EH (cell line): ENCODE measurements at places on chromosomes 6 and 20.

DNA sequence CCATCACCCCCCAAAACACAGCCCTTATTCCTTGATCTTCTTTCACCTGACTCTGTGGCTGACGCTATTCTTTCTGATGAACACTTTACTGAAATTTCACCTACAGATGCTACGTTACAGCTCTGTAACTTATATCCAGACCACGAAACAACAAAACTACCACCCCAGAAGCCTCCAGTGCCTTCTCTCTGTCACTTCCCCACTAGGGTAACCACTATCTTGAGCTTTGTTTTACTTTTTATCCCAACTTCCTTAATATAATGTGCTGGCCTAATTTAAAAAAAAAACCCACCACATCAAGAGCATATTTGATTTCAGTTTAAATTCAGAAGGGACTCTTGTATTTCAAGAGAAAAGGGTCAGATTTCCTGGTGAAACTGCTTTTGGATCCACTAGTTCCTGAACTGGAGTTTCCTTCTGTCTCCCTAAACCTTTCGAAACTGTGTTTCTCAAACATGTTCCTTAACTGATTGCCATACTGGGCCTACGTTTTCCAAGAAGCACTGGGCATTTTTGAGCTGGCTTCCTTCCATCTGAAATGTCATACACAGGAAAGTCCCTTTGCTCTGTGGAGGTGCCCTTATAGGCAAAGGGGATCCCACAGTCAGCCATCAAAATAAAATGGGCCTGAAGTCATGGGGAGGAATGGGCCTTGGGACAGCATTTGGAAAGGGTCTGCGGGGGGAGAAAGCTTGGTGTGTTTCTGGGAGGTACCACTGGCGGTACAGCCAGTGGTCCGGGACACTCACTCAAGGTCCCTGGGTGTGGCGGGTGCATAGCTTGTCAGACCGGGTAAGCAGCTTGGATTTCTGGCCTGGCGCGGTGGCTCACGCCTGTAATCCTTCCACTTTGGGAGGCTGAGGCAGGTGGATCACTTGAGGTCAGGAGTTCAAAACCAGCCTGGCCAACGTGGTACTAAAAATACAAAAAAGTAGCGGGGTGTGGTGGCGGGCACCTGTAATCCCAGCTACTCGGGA, 25.8 kb upstream of the RTF2 start:
- DNase-seq: peak; percentile 17

DNA sequence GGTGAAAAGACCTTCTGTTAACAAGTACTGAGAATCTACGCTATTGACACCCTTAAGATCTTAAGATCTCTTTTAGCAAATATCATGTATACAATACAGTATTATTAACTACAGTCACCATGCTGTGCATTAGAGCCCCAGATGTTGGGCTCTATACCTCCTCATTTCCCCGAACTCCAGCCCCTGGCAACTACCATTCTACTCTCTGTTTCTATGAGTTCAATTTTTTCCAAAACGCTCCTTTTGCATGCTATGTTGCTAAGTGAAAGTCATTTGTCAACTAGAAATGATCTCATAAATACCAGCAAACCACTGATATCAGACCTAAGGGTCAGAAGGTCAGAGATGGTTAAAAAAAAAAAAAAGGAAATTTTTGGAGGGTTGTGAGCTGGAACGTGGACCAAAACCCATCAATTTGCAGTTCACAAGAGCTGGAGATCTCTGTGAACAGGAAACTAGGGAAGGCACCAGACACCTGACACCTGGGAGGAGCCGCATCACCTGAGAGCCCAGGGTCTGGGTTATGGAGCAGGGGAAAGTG, 122.0 kb upstream of the KCNK16 start:
- no peak for DNase-seq

- no peak for DNase-seq
Observed at GRCh38 chr20:25203871-25204320, 8.4 kb downstream of the ENTPD6 start.

DNA sequence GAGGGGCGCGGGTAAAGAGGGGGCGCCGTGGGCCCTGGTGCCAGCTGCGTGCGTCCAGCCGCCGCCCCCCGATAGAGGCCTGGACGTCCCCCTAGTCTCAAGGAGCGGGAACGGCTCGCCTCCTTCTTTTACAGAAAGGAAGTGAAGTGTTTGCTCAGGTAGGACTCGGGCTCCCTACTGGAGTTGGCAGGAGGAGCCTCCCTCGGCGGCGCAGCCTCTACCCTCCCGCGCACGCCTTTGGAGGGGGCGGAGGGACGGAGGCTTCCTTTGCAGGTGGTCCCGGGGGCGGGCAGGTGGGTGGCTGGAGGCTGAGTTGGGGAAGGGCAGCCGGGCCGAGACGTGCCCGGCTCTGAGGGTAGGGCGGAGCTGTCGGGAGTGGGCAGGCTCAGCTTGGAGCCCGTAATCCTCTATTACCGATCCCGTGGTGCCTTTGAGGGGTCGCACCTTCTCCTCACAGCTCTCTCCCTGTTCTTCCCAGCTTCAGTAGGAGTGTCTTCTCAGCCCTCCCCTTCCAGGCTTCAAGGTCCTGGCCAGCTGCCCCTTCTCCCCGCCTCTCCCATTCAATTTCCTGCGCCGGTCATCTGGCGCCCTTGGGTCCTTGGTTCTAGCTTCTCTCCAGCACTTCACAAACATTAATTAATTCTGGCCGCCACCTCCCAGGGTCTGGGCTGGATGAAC, 728 bp downstream of the ITPR3 start:
- DNase-seq: peak; percentile 52

DNA sequence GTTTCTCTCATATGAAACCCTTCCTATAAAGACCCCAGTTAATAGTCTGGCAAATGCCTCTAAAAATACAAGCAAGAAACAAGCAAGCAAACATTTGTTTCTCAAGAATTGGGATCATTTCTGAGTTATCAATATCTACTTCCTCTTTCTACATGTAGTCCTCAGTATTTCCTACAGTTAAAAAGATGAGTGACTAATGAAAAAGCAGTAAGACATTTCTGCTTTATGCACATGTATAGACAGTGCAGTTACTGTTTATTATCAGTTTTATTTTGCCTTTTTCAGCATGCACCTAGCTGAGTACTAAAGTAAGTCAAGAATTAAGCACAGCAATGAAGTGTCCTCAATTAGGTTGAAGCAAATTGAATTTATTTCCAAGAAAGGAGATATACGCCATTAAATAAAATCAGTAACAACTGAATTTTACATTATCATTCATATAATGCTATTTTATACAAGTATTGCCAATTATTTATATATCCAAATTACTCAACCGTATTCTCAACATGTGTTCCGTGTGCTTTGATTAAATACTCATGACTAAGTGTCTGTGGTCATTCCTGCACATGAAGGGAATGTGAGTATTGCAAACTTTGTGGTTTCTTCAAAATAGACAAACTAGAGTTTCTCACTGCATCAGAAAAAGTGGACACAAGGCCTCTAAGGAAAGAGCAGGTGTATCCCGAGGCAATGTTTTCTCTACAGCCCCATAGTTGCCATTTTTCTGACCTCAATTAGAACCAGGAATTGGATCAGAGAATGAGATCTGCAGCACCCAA, 159.3 kb upstream of the MARCKS start:
- DNase-seq: peak; percentile 91

DNA sequence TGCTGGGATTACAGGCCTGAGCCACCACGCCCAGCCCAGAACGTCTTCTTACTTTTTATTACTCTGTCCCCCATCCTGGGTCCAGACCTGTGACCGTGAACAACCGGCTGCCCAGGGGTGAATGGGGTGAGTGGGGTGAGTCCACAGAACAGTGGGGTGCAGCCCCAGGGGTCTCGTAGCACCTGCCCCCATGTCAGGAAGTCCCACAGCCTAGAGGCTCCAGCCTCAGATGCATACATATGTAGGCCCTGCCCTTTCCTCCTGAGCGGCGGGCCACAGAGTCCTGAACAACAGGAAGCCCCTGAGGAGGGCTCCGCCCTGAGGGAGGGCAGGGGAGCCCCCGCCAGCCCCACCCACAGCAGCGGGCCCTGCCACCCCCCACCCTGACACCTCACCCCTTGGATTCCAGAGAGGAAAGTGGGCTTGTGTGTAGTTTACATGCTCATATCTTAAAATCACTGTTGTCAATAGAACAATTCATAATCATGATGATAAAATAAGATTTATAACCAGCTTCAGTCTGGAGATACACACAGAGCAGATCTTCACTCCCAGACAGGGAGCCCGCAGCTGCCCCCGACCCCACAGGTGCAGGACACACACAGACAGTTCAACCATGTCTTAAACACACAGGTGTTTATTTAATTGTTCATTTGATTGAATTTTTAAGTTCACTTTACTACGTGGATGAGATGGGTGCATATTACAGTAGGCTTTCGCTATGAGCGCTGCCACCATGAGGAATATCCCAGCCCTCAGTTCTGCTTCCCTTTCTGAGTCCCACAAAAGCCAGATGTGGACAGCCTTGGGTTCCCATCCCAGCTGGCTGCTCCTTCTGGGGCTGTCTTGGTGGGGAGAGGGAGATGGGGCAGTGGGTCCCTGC, 12.4 kb upstream of the GMEB2 start:
- DNase-seq: no peak

- DNase-seq: no peak
Observed at GRCh38 chr20:49786668-49787370, 25.8 kb upstream of the SLC9A8 start.
